ENCODE measurements at places on chromosomes 5 and 9.

DNA sequence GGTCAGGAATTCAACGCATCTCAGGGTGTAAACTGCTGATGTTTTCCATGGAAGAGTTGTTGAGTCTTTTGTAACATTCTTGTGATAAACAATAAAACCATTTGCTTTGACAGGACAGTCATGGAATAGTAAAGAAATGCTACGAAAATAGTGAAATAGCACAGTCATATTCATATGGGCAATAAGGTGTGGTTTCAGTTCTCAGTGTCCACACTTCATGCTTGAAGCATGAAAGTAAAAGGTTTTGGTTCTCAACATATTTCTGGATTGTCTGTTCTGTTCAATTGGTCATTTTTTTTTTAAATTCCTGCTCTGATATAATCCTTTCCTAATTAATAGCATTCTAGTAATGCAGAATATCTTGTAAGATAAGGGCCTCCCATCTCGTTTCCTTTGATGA is 467.6 kb upstream of the ZNF608 start:
- no peak for DNase-seq

GRCh38 chr5:107499237-107499636 is 171.5 kb downstream of the EFNA5 start:
- no peak for DNase-seq

- DNase-seq: no peak
Measured at GRCh38 chr5:1370006-1370405, 25.1 kb upstream of the CLPTM1L start.

- no peak for DNase-seq
Measured at GRCh38 chr5:96279801-96280542, 153.1 kb downstream of the PCSK1 start.

DNA sequence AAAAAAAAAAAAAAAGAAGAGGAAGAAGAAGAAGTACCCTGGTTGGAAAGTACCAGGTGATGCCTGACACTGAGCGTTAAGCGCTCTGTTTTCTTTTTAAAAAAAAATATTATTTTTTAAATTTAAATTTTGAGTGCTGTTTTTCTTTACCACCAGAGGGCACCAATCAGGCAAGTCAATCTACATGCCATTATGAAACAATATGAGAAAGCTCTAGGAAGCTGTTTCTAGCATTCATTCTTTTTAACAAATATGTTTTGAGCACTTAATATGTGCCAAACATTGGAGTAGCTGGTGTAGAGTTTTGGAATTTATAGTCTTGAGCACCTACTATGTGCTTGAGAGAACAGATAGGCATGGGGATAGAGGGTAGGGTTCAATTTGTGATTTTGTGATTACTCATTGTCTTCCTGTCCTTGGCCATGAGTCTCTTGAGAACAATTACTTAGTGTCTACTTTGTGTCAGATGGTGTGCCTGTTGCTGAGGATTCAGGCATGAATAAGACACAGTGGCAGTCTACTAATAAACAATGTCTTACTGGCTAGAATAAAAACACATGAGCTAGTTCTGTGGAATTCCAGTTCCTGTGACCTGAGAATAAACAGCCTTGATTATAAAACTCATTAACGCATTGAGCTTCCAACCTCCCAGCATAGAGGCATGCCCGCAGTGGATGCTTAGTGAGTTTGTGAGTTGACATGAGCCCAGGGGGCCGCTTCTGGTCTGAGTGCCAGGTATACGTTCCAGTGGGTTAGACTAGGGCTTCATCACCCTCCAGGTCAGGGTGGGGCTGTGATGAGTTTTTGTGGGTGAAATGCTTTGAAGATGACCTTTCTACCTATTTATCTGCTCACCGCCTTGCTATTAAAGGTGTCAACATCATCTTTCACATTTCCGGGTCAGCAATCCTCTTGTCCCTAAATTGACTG is 3.0 kb upstream of the UBE2R2 start:
- peak; percentile 22 for DNase-seq

DNA sequence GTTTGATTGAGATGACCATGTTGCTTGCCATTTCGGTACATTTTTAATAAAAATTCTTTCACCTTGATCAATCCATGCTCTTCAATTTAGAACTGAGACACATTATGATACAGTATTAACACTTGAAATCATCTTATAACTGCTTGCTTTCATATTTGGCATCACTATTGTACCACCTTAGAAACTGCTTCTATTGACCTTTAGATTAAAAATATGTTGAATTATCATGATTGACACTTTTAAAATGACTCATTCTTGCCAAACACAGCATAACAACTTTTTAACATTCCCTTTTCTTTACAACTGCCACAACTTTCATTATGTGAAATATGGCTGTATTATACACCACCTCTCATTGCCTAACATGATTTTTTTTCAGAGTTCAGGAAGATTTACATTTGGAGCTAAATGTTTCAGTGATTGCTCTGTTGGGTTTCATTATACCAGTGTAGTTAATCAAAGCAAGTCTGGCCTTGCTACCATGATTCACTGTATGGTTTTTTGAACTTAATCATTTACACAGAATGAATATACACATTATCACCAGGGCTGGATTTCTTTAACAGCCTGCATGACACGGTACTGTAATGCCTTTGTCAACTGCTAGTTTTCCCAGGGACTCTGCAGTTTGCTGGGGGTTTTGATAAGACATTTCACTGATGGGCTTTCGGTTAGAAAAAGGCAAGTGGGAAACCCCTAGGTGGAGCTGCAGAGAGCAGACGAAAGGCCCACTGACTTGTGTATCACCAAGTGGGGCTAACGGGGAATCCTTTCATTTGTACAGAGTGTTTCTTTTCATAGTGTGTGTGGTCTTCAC is 93.6 kb upstream of the TLE4 start:
- no peak for DNase-seq

- no peak for DNase-seq
Measured at GRCh38 chr5:16784843-16785791, 151.0 kb downstream of the MYO10 start.

Measured in NCI-H345 (cell line).